ENCODE measurements at places on chromosomes 7 and 10. TPM values are rescaled to one million over a fixed set of nuclear protein-coding genes. Genes with fewer than 3 reads are reported as not detected.
A peak's percentile ranks its signal among the peaks of the same experiment; 100 is the strongest.

GRCh38 chr7:101896316-101896715 is 78.9 kb downstream of the CUX1 start:
- no peak for DNase-seq

DNA sequence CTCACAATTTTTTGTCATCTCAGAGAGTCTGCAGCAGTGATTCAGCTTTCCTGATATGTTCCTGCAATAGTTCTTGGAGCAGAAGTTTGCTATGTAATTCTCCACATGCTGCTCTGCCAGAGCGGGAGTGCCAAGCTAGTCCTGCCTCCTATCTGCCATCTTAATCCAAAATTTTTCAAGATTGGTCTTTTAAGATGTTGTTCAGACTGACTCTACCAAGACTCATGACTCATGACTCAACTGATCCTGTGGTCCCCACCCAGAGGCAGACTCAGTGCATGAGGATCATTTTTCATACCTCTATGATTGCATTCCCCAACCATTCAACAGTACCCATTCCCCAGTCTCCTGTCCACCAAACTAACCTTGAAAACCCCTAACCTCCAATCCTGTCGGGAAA is 470.8 kb downstream of the INHBA start:
- no peak for DNase-seq

- DNase-seq, result no peak
Observed at GRCh38 chr10:48790457-48791044, 105.9 kb downstream of the WDFY4 start.

DNA sequence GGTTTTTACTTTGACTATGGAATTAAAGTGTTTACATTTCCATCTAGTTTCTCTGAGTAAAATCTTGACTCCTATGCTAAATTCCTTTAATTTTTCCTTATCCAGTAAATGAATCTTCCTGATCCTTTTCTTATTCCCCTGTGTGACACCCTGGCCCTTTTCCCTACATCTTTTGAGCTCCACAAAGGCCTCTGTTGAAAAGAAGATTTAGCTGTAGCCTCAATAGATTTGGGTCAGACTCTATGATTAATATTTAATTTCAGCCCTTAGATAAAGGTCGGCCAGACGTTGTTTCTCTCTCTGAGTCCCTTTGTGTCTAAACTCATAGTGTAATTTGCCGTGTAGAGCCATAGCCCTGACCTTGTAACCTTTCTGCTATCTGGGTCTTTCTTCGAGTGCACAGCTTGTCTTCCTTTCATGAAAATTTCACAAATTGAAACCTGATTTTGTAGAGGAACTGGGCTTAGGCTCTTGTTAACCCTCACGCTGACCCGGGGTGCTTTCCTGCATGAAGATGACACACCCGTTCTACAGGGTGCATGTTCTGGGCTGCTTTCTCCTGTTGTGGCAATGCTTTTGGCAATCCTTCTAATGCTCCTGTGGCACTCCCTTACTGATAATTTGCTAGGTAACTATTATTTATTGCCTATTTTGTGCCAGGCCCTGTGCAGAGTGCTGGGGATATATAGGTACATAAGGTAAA is 21.2 kb downstream of the LSMEM1 start:
- no peak for DNase-seq

GRCh38 chr10:88672041-88672440 is 7.8 kb downstream of the LIPF start:
- DNase-seq, result peak; percentile 56

GRCh38 chr10:70918851-70919530 is 30.6 kb upstream of the PCBD1 start:
- no peak for DNase-seq

DNA sequence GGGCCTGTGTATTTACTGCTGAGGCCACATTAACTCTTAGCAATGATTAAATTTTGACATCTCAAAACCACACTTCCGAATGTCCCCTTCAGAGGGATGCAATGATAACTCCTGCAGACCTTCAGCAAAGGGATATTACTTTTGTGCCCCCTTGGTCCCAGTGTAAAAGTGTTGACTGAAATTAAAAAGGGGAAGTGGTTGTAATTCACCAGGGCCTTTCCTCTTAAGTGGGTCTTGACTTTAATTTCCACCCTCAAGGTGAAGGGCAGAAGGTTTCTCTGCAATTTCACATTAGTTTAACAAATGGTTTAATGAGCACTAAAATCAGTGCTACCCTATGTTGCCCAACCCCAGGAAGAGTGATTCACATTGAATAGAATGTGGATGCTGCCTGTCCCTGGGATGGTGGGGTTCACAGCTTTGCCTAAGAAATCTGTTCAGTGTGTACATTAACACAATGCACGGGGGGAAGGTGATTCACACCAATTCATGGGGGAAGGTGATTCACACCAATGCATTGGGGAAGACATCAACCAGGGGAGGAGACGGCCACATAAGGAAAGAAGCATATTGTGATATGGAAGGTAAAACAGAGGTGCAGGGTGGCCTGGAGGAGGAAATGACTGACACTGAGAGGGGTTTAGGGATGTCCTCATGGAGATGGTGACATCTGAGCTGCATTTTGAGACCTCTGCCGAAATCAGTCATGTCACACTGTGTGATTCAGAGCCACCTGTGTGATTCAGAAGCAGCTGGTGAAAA is 19.4 kb upstream of the TNS3 start:
- DNase-seq, result peak; percentile 76

GRCh38 chr7:157818701-157819454 is 482.1 kb downstream of the DNAJB6 start:
- no peak for DNase-seq

DNA sequence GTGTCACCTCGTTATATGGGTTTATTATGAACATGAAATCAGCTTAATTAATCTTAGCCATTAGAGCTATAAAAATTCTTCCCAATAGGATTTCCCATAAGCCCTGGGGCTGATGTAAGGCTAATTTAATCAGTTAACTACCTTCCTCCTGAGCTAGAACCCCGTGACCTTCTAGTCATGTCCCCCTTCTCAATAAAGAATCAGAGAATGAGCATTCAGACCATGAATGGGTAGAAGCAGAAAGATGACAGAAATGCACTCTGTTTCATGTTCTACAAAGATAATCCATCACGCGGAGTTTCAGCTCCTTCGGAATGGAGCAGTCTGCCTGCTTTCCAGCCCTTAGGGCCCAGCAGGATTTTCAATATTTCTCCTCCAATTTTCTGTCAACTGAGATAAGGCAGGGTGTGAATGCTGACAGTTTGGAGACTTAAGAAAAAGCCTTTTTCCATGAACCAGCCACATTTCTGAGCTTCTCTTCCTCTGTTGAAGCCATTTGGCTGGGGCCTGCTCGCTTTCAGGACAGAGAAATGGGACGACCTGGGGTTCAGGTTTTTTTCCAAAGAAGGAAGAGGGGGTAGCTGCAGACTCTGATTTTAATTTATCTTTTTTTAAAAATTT is 211.0 kb downstream of the NEBL start:
- no peak for DNase-seq

GRCh38 chr7:40749877-40750276 is 615.1 kb downstream of the SUGCT start:
- no peak for DNase-seq

DNA sequence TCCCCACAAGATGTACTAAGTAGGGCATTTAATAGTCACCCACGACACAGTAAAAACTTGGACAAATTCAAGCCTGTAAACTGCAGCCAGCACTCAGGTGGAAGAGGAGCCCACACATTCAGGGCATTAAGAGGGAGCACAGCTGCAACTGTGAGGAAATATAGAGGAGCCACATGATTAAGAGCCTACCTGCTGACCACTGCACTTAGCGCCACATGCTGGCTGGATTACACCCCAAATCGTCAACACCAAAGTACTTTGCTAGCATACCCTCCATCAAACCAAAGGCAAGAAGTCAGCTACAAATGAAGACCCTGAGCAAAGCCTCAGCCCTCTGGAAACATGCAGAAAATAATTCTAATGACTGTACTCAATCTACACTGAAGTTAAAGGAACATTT is 322.3 kb upstream of the PLXDC2 start:
- no peak for DNase-seq

- no peak for DNase-seq
Observed at GRCh38 chr7:101582971-101583370, 46.1 kb downstream of the MYL10 start.

DNA sequence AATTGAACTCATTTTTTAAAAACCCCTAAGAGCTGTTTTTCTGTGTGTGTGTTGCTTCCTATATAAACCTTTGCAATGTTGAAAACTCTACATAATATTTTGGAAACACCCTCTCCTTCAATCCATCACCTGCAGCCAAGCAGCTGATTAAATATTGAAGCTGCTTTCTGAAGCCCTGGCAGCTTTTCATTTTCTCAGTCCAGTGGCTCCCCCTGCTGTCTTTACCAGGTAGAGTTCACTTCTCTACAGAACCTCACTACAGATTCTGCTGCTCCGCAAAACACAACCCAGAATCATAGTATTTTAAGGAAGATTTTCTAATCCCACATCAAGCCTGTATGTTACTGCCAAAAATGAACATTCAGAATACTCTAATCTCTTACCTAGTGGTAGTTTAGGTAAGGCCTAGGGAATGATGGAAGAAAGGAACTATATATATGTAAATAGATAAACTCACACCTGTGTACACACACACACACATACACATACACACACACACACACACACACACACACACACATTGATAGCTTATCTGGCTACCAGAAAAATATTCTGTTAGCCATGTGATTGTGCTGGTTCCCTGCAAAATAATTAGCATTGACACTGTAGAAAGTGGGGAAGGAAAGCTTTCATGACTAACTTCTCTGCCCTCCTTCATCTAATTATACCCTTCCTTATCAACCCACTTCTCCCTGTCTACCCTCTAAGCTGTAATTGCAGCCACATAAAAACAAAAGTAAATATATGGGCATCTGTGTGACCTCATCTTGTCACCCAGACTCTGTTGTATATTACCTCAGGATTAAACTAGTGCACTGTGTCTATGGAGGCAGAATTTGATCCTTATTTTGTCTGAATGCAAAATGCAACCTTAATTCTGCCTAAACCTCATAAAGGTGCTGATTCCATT is 229.5 kb upstream of the FZD1 start:
- DNase-seq, result peak; percentile 2

GRCh38 chr10:103445767-103446567 is 6.2 kb downstream of the CALHM2 start:
- DNase-seq, result no peak

- DNase-seq, result no peak
Observed at GRCh38 chr10:123485341-123485960, 180.7 kb upstream of the GPR26 start.

- no peak for DNase-seq
Observed at GRCh38 chr10:132508581-132509443, 28.8 kb upstream of the INPP5A start.

DNA sequence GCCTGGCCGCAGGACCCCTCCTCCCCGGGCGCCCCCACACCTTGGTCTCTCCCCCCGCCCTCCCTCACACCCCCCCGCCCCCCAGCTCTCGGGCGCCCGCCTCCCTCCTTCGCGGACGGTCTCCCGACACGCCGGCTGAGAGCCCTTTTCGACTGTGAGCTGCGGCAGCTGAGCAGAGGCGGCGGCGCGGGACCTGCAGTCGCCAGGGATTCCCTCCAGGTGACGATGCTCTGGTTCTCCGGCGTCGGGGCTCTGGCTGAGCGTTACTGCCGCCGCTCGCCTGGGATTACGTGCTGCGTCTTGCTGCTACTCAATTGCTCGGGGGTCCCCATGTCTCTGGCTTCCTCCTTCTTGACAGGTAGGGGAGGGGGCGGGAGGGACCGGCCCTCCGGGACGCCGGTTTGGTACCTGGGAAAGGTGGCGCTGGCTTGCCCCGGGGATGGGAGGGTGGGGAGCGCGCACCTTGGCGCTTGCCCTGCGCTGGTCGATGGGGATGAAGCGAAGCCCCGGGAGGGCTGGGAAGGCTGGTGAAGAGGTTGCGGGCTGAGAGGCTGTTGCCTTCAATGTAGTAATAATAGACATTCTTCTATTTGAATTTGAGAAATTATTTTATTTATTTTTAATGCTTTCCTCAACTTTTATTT is at the start of gene BMPER:
Gene BMPER (plus strand): TSS at position 151 of the 644 bp plus-strand sequence. CDS start 75 bp downstream, at position 226.
- DNase-seq, result no peak

- no peak for DNase-seq
Observed at GRCh38 chr10:126455766-126456405, 67.6 kb upstream of the ADAM12 start.

DNA sequence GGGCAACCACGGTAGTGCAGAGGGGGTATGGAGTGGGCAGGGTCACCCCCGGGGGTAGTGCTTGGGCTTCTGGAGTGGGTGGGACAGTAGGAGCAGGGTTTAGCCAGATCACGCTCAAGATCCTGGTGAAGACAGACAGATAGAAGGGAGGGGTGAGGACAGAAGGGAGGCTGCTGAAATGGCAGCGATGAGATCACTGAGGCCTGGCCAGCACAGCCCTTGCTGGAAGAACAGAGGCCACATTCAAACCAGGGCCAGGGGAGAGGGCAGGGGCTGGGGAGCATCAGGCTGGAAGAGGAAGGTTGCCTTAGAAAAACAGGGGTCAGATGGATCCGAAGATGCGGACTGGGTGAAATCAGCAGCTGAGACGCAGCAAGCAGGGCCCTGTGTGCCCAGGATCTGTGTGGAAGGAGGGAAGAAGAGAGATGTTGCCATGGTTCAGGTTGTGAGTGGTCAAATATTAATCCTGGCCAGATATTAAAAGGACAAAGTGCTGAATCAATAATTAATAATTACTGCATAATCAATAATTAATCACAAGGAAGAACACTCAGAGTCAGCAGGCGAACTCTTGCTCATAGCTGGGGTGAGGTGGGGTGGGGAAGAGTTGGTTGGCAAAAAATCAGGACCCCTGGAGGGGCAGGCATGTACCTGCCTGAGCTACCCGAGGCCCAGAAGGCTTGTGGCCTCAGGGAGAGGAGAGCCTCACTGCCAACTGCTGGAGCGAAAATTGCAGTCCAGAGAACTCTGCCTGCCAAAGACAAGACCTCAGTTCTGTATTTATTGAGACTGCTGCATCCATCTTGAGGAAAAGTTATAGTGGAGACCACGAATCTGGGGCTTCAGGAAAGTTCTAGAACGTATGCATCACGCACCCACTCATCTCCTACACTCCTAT is 105.7 kb downstream of the GRB10 start:
- no peak for DNase-seq

- no peak for DNase-seq
Observed at GRCh38 chr10:71727105-71727737, 7.6 kb upstream of the C10orf105 start.

- DNase-seq, result no peak
Observed at GRCh38 chr7:27148031-27148755, 619 bp upstream of the HOXA6 start.

The ORC5 gene
- 16.7 TPM for total RNA-seq

The VWC2 gene
- under 0.01 TPM for total RNA-seq

The CALCR gene
- not detected for total RNA-seq

The STAG3 gene
- 2.1 TPM for total RNA-seq

The EBF3 gene
- total RNA-seq, result not detected

The HEPACAM2 gene
- total RNA-seq, result not detected

The SNCG gene
- total RNA-seq, result not detected

The PRSS2 gene
- not detected for total RNA-seq

The ATG9B gene
- 0.55 TPM for total RNA-seq

The EVX1 gene
- total RNA-seq, result not detected

The PBLD gene
- total RNA-seq, result 4.5 TPM

The HOXA4 gene
- total RNA-seq, result 4.5 TPM

The MYL10 gene
- not detected for total RNA-seq

The PTTG1IP2 gene
- total RNA-seq, result not detected

The CACNA2D1 gene
- 5.9 TPM for total RNA-seq

Measured in kidney epithelial cell (primary cell).